ENCODE measurements at places on chromosomes 13 and 19.

GRCh38 chr19:13073263-13073662 lies 29.4 kb downstream of the LYL1 start:
- no peak for DNase-seq

- DNase-seq: no peak
These were observed 366.9 kb downstream of the KLF12 start for GRCh38 chr13:73767191-73767741.

DNA sequence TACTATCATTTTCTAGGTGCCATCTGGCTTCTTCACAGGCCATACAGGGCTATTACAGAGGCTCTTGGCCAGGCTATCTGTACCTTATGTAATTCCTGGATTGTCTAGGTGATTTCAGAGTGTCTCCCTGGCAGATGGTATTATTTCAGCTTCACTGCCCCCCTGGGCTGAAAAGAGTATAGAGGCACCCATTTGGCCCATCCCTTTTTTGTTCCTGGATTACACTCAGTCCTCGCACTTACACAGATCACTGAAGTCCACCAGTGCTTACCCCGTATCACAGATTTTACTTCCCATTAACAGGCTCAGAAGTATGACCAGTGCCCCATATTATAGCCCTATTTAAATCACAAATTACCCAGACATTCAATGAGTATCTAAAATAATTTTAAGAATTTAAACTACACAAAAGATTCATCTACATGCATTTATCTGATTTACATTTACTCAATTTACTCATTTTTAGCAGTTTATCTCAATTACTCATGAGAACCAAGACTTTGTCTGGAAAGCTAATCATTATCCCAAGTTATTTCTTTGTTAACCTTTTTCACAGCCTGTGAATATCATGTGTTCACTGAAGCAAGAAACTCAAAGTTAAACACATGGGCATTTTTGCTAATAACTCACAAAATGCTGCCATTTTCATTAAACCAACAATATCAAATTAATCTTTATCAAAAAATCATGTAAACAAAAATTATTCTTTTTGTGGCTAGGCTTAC lies 121.0 kb downstream of the PCDH20 start:
- DNase-seq: no peak

DNA sequence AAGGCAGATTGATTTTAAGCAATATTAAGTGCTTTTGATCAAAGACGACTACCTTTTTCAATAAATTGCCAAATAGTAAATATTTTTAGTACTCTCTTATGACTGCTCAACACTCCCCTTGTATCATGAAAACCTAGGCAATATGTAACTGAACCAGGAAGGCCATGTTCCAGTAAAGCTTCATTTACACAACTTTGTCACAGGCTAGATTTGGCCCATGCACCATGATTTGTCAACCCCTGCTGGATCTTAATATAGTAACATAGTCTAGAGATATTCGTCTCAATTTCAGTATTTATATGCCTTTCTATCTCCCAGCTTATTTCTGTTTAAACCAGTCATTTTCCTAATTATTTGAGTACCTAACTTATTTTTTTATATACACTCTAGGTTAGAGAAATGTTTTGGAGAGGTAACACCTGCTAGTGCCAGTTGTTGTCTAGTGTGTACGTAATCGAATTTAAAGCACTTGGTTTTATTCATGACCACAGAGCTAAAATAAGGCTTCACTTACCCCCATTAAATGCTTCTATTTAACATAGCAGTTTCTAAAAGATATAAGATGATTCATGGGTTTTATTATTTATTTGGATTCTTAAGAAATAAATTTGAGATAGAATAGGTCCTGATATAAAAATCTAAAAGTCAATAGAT lies 21.0 kb downstream of the TPP2 start:
- DNase-seq: no peak

- DNase-seq: no peak
These were observed 250.2 kb downstream of the RBM26 start for GRCh38 chr13:79155883-79156282.

GRCh38 chr19:39196320-39196719 lies 444 bp upstream of the NCCRP1 start:
- DNase-seq: peak; percentile 27

GRCh38 chr19:31314156-31314555 lies 35.1 kb downstream of the TSHZ3 start:
- DNase-seq: no peak
